ENCODE measurements at places on chromosomes 7 and 10. TPM values are rescaled to one million over a fixed set of nuclear protein-coding genes. Genes with fewer than 3 reads are reported as not detected.

GRCh38 chr10:103679096-103679790 lies 176.1 kb downstream of the SH3PXD2A start:
- peak; percentile 38 for DNase-seq

DNA sequence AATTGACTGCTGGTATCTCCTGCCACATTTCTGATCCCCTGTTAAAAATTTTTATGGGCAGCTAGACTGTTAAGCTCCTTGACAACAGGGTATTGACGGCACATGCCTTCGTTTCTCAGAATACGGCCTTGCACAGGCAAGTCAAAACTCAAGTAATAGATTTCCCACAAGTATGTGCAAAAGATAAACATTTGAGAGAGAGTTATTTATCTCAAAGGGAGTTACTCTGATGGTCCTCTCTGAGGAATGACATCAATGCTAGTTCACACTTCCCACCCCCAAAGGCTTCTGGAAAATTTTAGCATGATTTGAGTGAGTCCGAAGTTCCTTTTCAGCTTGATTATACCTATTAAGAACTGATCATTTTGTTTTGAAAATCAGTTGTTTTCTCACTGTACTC lies 71.9 kb downstream of the JCAD start:
- DNase-seq, result peak; percentile 73

DNA sequence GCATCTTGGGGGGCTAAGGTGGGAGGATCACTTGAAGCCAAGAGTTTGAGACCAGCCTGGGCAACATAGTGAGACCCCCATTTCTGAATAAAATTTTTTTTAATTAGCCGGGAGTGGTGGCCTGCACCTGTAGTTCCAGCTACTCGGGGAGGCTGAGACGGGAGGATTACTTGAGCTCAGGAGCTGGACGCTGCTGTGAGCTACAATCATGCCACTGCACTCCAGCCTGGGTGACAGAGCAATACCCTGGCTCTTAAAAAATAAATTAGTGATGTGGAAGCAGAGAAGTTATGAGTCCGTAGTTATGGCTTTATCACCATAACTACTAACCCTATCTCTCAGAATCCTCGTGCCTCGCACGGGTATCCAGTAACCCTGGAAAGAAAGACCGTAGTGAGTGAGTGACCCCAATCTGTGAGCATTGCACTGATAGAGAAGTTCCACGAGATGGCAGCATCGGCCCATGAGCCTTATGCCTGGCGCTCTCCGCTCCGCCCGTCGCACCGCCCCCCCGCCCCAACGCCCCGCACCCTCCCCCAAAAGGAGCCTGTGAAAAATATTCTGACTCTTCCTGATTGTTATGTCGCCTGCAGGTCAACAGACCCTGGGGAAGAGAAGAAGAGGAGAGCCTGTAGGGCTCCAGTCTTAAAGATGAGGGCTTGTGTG lies 4.9 kb upstream of the SLC29A3 start:
- peak; percentile 24 for DNase-seq

GRCh38 chr7:44222776-44223261 lies 22.0 kb downstream of the YKT6 start:
- DNase-seq, result no peak

GRCh38 chr10:23408330-23408976 lies 30.4 kb upstream of the OTUD1 start:
- DNase-seq, result peak; percentile 95

DNA sequence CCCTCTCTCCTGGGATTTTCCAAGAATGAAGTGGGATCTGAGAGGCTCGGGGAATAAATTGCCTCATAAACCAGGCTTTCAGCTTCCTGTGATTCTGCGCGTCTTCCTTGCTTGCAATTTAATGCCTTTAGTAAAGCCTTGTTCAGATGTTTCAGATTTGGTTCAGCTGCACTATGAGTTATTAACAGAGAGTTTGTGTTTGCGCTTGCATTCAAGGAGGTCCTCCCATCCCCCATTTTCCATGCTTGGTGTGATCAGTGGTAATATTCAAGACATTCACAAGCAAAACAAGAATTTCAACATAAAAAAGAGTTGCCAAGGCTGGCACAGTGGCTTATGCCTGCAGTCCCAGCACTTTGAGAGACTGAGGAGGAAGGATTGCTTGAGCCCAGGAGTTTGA lies 1068.9 kb downstream of the TYW1 start:
- DNase-seq, result no peak

GRCh38 chr10:112389271-112389822 lies 15.4 kb downstream of the ACSL5 start:
- peak; percentile 77 for DNase-seq

GRCh38 chr7:116277070-116277469 lies 66.7 kb downstream of the TES start:
- DNase-seq, result no peak

- no peak for DNase-seq
Observed at GRCh38 chr7:106038916-106039315, 73.2 kb downstream of the SYPL1 start.

- DNase-seq, result peak; percentile 91
Observed at GRCh38 chr10:3217301-3217700, 44.7 kb upstream of the PITRM1 start.

GRCh38 chr10:1369665-1370064 lies 313.5 kb downstream of the WDR37 start:
- no peak for DNase-seq

- DNase-seq, result peak; percentile 22
Observed at GRCh38 chr7:767941-768731, 41.1 kb upstream of the PRKAR1B start.

GRCh38 chr7:150410131-150410530 lies 31.0 kb downstream of the ZNF775 start:
- no peak for DNase-seq

DNA sequence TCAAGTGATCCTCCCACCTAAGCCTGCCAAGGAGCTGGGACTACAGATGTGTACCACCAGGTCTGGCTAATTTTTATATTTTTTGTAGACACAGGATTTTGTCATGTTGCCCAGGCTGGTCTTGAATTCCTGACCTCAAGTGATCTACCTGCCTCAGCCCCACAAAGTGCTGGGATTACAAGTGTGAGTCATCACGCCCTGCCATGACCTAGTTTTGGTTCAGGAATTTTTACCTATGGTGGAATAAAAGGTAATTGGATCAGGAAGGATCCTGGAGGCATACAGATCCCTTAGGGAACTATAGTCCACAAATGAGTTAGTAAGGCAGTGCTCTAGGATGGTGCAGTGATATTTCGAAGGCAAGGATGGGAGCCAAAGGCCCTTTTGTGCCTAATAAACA lies 717.9 kb downstream of the PHTF2 start:
- no peak for DNase-seq

DNA sequence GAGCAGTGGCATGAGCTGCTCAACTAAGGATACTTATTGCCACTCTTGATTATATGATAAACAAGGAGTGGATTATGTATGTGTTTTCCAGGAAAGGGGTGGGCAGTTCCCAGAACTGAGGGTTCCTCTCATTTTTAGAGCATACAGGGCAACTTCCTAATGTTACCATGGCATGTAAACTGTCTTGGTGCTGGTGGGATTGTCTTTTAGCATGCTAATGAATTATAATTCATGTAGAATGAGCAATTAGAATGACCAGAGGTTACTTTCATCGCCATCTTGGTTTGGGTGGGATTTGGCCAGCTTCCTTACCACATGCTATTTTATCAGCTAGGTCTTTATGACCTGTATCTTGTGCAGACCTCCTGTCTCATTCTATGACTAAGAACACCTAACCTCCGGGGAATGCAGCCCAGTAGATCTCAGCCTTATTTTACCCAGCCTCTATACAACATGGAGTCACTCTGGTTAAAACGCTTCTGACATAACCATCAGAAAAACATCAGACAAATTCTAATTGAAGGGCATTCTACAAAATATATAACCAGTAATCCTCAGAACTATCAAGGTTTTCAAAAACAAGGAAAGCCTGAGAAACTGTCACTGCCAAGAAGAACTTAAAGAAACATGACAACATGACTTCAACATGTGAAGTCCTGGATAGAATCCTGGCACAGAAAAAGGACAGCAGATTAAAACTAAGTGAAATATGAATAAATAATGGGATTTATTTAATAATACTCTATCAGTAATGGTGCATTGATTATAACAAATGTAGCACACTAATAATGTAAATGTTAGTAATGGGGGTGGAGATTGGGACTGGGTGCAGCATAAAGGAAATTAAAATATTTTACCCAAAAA lies 365.0 kb downstream of the SEMA3D start:
- no peak for DNase-seq

DNA sequence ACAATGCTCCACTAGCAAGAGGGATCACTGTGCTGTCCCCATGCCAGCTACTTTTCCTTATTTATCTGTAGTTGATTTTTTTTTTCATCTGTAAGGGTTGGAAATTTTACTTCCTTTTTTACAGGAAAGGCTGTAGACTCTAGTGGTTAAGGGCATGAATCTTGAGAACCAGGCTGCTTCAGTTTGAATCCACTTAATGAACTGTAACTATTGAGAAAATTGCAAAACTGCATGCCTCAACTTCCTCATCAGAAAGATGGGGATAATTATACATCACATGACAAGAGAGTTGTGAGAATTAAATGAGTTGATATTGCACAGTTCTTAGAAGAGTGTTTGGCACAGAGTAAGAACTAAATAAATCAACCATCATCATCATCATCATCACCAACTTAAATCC lies 106.4 kb upstream of the GSDME start:
- no peak for DNase-seq

TMEM229A gene
- total RNA-seq, result not detected

DPY19L1 gene
- 24.7 TPM for total RNA-seq

TMEM176A gene
- total RNA-seq, result not detected

HOGA1 gene
- 0.36 TPM for total RNA-seq

IDI1 gene
- 45.8 TPM for total RNA-seq

FOXI2 gene
- not detected for total RNA-seq

OR2A5 gene
- total RNA-seq, result not detected

CPA2 gene
- not detected for total RNA-seq

SUN3 gene
- not detected for total RNA-seq

H2BK1 gene
- total RNA-seq, result not detected
